ENCODE measurements at places on chromosomes 2 and 18. TPM values are rescaled to one million over a fixed set of nuclear protein-coding genes. Genes with fewer than 3 reads are reported as not detected.

Gene DYTN
- total RNA-seq = not detected

Gene MCEE
- 15.8 TPM for total RNA-seq

Gene POTEI
- not detected for total RNA-seq

Gene FNDC4
- 5.3 TPM for total RNA-seq

Gene TTLL4
- 57.1 TPM for total RNA-seq

Gene TRIM43
- not detected for total RNA-seq

Gene GRP
- not detected for total RNA-seq

Gene SLC23A3
- total RNA-seq = 7.1 TPM

Gene CYS1
- 0.43 TPM for total RNA-seq

Gene FOSL2
- total RNA-seq = 46.0 TPM

Gene ANKRD29
- total RNA-seq = 4.3 TPM

Gene STPG4
- 6.5 TPM for total RNA-seq

Gene CTNNA2
- not detected for total RNA-seq

Gene REG3A
- not detected for total RNA-seq

Gene RPS27A
- total RNA-seq = 1,269 TPM

Gene SPHKAP
- not detected for total RNA-seq

Gene EPHA4
- 21.3 TPM for total RNA-seq

Gene UGT1A5
- 91.2 TPM for total RNA-seq

Gene IL1A
- 0.55 TPM for total RNA-seq

Gene COBLL1
- total RNA-seq = 8.0 TPM
